ENCODE measurements at places on chromosomes 5 and 9.
A peak's percentile ranks its signal among the peaks of the same experiment; 100 is the strongest.

GRCh38 chr9:21060919-21061561 lies 16.7 kb downstream of the IFNB1 start:
- no peak for DNase-seq

GRCh38 chr5:134207696-134208095 lies 18.2 kb downstream of the PPP2CA start:
- DNase-seq: no peak

DNA sequence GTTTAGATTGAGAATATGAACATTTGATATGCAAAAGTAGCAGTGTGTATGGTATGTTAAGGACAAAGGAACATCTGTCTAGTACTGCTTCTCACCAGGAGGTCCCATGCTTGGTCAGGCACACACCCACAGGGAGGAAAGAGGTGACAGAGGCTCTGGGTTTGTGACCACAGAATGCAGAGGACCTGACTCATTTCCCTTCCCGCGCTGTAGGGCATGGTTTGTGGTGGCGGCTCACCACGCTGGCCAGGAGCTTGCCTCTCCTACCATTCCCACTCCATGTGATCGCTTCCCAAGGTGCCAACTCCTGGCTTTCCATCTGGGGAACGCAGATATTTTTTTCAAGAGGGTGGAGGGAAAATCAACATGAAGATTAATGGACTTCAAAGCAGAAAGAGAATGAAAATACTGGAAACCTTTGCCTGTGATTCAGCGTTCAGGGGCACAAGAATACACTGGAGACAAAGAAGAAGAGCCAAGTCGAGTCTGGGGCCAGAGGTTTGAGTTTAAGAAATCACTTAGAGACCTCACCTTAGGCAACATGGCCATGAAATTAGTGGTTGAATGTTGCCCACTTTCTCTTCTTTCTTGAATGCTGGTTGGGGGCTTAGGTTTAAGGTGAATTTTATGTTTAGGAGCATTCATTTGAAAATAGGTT lies 477.8 kb downstream of the CCDC171 start:
- peak; percentile 10 for DNase-seq

GRCh38 chr5:7207979-7208378 lies 188.0 kb upstream of the ADCY2 start:
- no peak for DNase-seq

DNA sequence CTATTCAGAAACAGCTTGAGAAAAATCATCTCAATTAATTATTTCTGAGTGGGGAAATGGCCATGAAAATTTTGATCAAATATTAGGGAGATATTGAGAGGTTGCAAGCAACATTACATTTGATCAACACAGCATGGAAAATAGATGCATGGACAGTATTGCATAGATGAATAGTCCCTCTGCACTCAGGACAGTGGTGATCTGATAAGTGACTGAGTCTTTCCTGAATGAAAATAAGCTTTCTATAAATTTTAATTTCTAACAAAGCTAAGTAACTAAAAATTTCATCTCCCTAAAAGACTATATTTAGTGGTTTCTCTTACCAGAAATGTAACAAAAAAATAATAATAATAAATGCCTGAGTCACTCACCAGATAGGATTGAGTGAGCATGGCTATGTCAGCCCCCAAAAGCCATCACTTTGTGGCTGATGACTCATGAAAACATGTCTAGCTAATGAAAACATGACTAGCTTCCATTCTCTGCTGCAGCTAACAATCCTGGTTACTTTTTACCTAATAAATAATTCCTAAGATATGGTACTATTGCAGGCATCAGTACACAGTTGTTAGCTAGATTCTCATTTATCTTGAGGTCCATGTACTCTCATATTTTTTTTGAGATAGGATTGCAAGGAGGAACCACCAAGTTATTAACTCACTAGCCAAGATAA lies 1294.8 kb upstream of the ACO1 start:
- DNase-seq: no peak

GRCh38 chr5:141806626-141807025 lies 71.6 kb downstream of the PCDH1 start:
- DNase-seq: no peak

- DNase-seq: no peak
Measured at GRCh38 chr5:58484505-58484904, 6.7 kb upstream of the GAPT start.
